ENCODE measurements at places on chromosomes 5 and 9. TPM values are rescaled to one million over a fixed set of nuclear protein-coding genes. Genes with fewer than 3 reads are reported as not detected.

CCDC112 gene
- 2.3 TPM for total RNA-seq

PCDHAC2 gene
- 5.8 TPM for total RNA-seq

CCL27 gene
- total RNA-seq, result not detected

PRLR gene
- total RNA-seq, result 27.6 TPM

MRNIP gene
- 35.3 TPM for total RNA-seq

IQGAP2 gene
- total RNA-seq, result 40.5 TPM

TAF11L10 gene
- total RNA-seq, result not detected

SPATA24 gene
- 5.5 TPM for total RNA-seq

SPATA31A3 gene
- total RNA-seq, result not detected

PCDHB13 gene
- total RNA-seq, result 7.9 TPM

CHMP5 gene
- 37.7 TPM for total RNA-seq

HSD17B3 gene
- 0.53 TPM for total RNA-seq

GFRA3 gene
- total RNA-seq, result 0.93 TPM

F12 gene
- 0.29 TPM for total RNA-seq
